ENCODE measurements at places on chromosomes 5 and 9.

DNA sequence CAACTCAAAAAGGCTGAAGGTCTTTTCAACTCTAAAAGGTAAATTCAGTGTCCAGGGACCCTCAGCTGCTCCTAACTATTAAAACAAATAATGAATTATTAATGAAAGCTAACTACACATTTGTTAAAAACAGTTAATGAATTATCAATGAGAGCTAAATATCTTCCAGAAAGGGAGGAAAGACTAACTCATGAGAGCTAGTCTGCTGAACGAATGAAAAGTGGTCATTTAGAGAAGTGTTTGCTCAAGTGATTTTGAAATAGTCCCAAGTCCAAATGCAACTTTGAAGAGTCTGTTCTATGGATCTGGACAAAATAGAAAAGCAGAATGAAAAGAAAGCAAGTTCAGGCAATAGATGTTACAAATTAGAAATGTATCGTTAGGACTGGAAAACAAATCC lies 133.9 kb upstream of the SPEF2 start:
- DNase-seq = no peak

GRCh38 chr5:176733406-176734262 lies 76.7 kb upstream of the UNC5A start:
- DNase-seq = no peak

- DNase-seq = no peak
Observed at GRCh38 chr5:170429014-170429413, 39.8 kb upstream of the KCNMB1 start.

DNA sequence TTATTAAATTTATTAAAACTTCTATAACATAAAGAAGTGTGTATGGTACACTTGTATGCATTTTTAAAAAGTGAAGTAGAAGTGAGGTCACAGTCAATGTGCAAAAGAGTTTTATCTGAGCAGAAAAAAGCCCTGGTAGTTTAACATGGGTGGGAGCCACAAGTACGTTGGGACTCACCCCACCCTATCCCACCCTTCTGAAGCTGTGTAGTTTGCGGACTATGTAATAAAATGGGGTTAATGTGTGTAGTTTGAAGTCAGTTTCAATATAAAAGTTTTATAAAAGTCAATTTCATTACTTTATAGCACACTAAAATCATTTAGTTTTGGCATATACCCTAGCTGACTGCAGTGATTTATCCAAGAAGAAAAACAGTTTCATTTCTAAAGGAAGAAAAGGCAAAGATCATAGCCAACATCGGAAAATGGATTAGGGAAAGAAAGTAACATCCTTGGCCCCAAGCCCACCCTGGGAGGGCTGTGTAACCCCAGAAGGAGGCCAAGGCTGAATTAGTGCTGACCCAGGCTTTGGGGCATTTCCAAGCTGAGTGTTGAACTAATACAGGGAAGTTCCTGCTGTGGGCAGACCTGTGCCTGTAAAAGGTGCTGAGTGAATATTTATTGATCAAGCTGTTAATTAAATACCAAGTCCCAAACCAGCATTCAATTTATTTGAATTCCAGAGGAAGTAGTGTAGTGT lies 398.6 kb upstream of the ADAMTSL1 start:
- DNase-seq = no peak

GRCh38 chr9:120928015-120928482 lies 1.5 kb upstream of the TRAF1 start:
- no peak for DNase-seq

- no peak for DNase-seq
Observed at GRCh38 chr5:176730815-176731475, 79.4 kb upstream of the UNC5A start.

DNA sequence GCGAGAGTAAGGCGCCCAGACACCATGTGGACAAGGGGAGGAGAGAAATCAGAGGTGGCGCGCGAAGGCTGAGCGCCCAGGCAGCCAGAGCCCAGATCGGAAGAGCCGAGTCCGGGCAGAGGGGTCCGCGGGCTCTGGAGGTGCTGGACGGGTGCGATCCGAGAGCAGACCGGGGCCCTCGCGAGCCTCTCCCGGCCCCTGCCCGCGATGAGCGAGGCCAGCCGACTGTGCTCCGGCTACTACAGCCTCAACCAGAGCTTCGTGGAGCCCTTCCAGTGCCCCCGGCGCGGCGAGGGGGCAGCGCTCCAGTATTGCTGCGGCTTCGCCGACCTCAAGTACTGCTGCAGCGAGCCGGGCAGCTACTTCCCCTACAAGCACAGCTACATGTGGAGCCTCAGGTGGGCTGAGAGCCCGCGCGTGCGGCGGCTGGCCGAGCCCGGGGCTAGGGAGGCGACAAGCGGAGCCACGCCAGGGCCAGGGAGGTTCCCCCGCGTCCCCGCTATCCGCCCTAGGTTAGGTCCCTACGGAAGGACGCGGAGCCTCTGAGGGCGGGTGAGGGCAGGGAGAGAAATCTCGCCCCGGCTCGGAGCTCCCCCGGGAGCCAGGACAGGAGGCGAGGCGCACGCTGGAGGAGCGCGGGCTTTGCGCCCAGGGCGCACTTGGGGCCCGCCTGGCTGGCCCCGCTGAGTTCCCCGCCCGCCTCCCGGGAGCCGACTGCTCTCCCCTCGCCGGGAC lies at the start of gene SHISAL2B:
Gene SHISAL2B, plus strand, starts transcription at position 87 of the 735 bp plus-strand sequence. Its CDS starts 121 bp downstream, at position 208.
- DNase-seq = no peak

DNA sequence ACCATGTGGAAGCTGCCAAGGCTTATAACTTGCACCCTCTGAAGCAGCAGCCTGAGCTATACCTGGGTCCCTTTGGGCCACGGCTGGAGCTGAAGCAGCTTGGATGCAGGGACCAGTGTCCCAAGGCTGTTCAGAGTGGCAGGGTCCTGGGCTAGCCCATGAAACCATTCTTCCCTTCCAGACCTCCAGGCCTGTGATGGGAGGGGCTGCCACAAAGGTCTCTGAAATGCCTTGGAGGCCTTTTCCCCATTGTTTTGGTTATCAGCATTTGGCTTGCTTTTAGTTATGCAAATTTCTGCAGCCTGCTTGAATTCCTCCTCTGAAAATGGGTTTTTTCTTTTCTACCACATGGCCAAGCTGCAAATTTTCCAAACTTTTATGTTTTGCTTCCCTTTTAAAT lies 433.7 kb upstream of the ACO1 start:
- DNase-seq = no peak

- DNase-seq = no peak
Observed at GRCh38 chr9:133707763-133708245, 30.3 kb downstream of the SARDH start.
